CD4-positive, alpha-beta T cell treated with Interleukin-6 at 100 ng/mL for 8 hours (primary cell): ENCODE measurements at places on chromosomes 12 and 14.
A peak's percentile ranks its signal among the peaks of the same experiment; 100 is the strongest.

- no peak for DNase-seq
Measured at GRCh38 chr12:121282072-121282742, 14.3 kb downstream of the CAMKK2 start.

DNA sequence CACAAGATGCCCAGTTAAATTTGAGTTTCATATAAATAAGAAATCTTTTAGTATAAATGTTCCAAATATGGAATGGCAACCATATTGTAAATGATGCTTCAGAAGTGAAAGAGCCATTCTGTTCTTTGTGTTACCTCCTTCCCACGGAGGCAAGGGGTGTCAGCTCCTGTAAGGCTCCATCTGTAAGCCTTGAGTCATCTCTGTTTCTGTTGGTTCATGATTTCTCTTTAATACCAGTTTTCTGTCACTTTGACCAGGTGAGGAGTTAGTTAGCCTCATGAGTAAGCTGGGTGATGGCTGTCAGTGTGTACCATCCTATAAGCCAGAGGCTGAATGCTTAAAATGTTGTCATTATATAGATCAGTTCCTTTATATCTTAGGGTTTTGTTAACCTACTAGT lies 61.9 kb downstream of the TMEM30B start:
- DNase-seq: no peak

GRCh38 chr12:9260931-9261330 lies 52.7 kb upstream of the PZP start:
- DNase-seq: no peak

DNA sequence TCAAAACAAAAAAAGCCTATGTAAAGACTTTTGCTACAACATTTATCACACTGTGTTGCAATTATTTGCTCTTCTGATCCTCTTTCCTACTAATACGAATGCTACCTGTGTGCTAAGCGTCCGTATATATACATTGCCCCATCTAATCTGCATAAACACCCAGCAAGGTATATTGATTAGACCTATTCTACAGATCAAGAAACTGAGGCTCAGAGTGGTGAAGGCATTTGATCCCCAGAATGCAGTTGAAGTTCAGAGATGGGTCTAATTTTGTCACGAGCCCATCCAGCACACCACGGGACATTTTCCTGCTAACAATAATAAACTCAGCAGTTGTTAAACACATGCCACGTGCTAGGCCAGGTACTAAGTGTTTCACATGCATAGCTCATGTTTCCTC lies 25.1 kb upstream of the CORO1C start:
- DNase-seq: no peak

- peak; percentile 73 for DNase-seq
Measured at GRCh38 chr12:12439636-12440035, 82.8 kb downstream of the BORCS5 start.

GRCh38 chr14:95485222-95485819 lies 31.1 kb downstream of the SYNE3 start:
- DNase-seq: no peak

DNA sequence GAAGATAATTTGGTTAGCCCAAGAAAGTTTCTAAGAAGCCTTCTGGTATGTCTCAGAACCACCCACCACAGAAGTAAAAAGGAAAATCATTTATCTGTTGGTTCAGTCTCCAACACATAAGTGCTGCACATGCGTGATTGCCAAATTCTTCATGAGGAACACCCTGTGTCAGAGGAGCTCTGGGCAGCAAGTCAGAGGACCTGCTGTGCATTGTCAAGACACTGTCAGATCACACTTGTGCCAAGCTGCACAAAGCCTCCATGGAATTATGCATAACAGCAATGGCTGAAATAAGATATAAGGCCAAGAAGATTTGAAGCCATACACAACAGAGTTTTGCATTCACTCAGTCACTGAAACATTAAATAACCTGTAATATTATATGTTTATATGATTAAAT lies 1304.7 kb upstream of the FLRT2 start:
- DNase-seq: no peak

GRCh38 chr12:19544353-19544752 lies 105.1 kb downstream of the AEBP2 start:
- no peak for DNase-seq

DNA sequence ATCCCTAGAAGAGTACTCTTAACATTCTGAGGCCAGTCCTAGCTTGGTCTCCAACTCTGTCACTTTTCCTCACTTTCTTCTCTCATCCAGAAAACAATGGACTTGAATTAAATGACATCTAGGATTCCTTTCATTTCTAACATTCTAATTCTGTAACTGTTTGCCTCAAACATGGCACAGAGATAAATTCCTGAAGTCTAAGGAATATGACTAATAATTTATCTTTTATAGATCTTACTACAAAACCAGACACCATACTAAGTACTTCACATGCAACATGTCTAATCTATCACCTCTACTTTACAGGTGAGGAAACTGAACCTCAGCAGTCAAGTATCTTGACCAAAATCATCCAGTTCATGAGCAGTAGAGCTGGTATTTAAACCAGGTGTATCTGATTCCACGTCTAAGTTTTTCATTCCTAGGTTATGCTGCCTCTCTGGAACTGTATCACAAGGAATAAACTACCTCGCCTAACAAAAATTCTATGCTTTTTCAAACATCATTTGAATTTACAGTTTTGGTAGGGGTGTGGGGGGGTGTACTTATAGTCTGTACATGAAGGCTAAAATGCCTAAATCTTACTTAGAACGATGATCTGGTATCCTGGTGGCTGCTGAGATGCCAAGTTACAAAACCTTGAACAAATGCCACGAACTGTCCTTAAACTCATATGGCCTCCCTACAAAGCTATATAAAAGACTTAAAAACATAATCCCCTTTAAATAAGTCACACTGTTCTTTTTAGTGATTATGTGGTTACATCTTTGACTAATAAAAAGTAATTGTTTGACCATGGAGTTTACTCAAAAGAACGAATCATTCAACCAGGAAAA lies 41.6 kb downstream of the ATXN2 start:
- DNase-seq: no peak

DNA sequence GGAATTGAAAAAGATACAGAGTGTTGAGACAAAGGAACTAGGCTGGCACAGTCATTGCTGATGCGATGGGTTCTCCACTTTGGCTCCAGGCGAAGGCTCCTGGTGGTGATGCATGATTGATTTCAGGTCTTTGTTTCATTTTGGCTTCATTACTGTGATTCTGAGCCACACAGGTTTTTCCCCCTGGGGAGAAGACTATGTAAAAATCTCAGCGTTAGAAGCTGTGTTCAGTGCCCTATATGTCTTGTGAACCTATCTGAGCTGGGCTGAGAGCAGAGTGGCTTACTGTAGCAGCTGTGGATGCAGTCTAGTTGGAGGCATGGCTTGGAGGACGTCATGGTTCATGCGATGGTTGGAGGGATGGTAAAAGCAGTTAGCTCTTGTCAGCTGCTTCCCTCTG lies 54.0 kb downstream of the GPATCH2L start:
- no peak for DNase-seq

DNA sequence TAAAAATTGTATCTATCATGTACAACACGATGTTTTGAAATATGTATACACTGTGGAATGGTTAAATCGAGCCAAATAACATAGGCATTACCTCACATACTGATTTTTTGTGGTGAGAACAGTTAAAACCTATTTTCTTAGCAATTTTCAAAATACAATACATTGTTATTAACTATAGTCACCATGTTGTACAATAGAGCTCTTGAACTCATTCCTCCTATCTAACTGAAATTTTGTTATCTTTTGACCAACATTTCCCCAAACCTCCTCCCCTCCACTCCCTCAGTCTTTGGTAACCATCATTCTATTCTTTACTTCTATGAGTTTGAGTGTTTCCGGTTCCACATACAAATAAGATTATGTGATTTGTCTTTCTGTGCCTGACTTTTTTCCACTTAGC lies 6.8 kb upstream of the SLC38A2 start:
- no peak for DNase-seq

DNA sequence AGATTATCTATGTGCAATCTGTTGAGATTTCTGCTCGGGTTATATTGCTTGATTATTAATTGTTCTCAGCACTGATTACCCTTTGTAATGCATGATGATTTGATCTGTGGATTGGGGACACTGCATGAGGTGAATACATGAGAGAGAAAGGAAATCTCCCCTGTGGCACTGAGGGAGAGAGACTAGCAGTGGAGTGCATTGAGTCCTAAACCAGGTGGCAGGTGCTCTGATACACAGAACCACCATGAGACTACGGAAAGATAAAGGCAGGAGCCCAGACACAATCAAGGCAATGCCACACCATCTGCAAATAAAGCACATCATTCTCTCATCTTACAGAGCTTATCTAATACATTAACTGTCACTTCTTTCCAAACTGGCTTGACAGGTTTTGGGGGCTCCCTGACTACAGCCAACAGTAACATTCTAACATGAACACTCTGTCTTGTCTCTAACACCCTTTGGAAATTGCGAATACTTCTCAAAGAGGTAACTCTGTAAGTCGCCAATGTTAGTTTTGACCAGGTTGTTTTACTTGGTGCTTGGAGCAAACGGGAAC lies 37.6 kb upstream of the TSPAN8 start:
- DNase-seq: no peak

DNA sequence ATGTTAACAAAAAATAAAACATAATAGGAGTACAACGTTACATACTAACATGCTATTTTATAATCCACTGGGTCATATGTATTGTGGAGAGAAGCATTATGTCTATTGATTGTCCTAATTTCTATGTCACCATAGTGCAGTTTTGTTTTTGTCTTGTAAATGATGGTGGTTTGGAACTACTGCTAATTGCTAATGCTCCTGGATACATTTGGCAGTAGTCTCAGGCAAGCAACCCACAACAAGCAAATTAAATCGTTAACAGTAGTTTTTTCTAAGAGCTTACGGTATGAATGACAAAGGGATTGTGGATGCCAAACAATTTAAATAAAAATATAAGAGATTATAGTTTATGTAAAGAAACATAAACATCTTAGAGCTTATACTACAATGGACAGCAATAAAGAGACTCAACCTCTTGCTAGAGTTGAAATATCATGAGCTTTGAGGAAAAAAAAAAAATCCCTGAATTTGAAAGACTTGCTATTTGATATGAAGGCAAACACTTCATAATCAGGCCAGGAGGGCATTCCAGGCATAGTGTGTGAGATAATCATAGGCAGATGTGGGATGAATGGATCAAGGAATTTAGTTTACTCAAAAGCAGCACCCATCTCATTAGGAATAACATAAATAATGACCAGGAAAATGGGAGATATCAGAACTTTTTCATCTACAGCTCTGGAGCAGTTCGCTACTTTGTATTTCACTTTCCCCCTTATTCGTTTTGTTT lies 181.3 kb downstream of the CCDC59 start:
- DNase-seq: no peak

GRCh38 chr12:5694759-5695409 lies 250.2 kb downstream of the ANO2 start:
- DNase-seq: no peak

DNA sequence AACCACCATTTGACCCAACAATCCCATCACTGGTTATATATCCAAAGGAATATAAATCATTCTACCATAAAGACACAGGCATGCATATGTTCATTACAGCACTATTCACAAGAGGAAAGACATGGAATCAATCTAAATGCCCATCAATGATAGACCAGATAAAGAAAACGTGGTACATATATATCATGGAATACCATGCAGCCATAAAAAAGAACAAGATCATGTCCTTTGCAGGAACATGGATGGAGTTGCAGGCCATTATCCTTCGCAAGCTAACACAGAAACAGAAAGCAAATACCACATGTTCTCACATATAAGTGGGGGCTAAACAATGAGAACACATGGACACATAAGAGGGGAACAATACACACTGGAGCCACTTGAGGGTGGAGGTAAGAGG lies 15.7 kb downstream of the CAPRIN2 start:
- no peak for DNase-seq
